ENCODE measurements at places on chromosomes 6 and 20. TPM values are rescaled to one million over a fixed set of nuclear protein-coding genes. Genes with fewer than 3 reads are reported as not detected.

DNA sequence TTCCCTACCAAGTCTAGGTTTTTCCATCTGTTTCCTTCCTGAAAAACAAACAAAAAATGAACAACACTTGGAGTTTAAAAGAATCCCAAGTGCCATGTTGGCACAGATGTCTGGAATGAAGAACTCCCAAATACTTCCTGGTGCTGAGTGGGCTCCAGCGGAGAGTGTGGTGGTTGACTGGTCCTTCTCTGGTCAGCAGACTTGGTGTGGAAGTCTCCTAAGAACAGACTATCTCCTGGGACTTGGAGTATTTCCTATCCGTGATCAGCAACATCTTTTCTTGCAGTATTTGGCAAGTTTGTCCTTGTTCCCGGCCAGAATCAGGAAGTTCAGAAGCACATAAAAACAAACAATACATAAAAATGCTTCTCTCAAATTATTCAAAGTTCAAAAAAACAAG, 154.1 kb downstream of the MTFR2 start:
- H3K27ac ChIP-seq = no peak overlapping the region
- no peaks in the 10 kb centered on the region for H3K4me1 ChIP-seq
- DNase-seq = no peak
- H3K36me3 ChIP-seq = no peaks in the 10 kb centered on the region
- no peaks in the 10 kb centered on the region for H3K27me3 ChIP-seq

Gene CYP39A1
- total RNA-seq = not detected

GRCh38 chr20:40687384-40688128, 1.5 kb downstream of the MAFB start:
- H3K4me1 ChIP-seq = peaks cover 22% of the 10 kb centered on the region
- no peaks in the 10 kb centered on the region for H3K36me3 ChIP-seq
- peaks cover 90% of the 10 kb centered on the region for H3K27me3 ChIP-seq
- DNase-seq = no peak
- H3K27ac ChIP-seq = no peak overlapping the region

GRCh38 chr6:105235155-105235554, 55.3 kb upstream of the POPDC3 start:
- no peak overlapping the region for H3K4me3 ChIP-seq
- DNase-seq = no peak
- H3K27me3 ChIP-seq = peaks cover 27% of the 10 kb centered on the region
- no peaks in the 10 kb centered on the region for H3K36me3 ChIP-seq
- no peak overlapping the region for H3K27ac ChIP-seq
- no peaks in the 10 kb centered on the region for H3K4me1 ChIP-seq

Gene BHLHE23
- total RNA-seq = not detected

DNA sequence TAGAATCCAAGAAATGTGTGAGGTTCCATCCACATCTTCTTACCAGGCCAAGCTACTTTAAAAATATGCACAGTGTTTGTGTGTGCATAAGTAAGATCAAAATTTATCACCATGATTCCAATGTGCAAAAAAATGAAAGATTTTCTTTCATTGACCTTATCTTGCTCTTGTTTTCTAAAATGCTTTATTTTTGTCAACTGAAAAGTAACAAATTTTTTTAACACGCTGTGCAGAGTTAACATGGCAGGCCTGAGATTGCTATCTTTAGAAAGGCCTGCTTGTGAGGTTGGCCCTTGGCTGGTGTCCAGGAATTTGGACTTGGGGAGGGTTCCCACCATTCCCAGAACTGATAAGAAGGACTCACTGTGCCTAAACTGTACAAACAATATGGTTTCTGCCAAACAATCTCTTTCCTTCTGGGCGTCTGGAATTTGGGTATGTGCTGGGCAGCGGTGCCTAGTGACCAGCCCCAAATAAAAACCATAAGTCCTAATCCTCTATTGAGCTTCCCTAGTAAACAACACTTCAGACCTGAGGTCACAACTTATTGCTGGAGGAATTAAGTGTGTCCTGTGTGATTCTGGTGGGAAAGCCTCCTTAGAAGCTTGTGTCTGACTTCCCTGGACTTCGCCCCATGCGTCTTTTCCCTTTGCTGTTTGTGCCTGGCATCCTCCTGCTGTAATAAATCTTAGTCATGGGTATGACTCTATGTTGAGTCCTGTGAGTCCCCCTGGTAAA, 19.8 kb upstream of the MYLIP start:
- no peak overlapping the region for H3K27ac ChIP-seq
- no peaks in the 10 kb centered on the region for H3K27me3 ChIP-seq
- DNase-seq = no peak
- H3K4me3 ChIP-seq = no peak overlapping the region

DNA sequence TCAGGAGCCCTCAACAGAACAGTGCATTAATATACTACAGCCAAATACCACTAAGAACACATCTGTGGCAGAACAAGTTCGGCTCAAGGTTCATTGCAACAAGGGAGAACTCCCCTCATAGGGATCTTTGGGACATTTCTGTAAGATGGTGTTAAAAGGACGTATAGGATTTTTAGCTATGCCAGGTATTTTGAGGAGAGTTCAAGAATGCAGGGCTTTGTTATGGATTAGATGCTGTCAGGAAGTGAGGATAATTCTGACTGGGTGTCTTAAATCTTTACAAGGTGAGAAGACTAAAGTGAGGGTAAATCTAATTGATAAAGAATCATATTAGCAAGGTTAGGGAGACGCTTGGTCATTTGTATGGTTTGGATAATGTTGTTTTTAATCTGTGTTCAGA, 83.7 kb upstream of the AHI1 start:
- no peak overlapping the region for H3K27ac ChIP-seq
- no peak overlapping the region for H3K4me3 ChIP-seq
- H3K4me1 ChIP-seq = peaks cover 28% of the 10 kb centered on the region
- peaks cover 13% of the 10 kb centered on the region for H3K36me3 ChIP-seq
- DNase-seq = no peak
- no peaks in the 10 kb centered on the region for H3K27me3 ChIP-seq

Gene MAN1A1
- 10.6 TPM for total RNA-seq

Gene LGSN
- total RNA-seq = not detected

DNA sequence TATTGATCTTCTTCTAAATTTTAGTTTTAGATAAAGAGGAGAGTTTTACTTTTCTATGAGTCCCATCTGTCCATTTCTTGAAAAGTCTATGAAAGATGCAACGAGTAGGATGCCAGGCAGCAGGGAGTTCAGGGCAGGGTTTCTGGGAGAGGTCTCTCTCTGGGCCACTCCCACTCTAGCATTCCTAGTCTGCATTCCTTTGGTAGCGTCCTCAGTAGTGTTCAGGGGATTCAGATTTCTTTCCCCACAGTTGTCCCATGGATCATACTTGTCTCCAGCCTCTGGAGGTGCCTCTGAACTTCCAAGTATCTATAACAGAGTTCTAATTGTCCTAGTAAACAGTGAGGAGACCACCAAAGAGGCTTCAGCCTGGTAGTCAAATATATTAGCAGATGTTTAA, 225.3 kb downstream of the RIMS1 start:
- no peaks in the 10 kb centered on the region for H3K27me3 ChIP-seq
- DNase-seq = no peak
- H3K27ac ChIP-seq = no peak overlapping the region
- H3K36me3 ChIP-seq = no peaks in the 10 kb centered on the region
- H3K4me1 ChIP-seq = no peaks in the 10 kb centered on the region

DNA sequence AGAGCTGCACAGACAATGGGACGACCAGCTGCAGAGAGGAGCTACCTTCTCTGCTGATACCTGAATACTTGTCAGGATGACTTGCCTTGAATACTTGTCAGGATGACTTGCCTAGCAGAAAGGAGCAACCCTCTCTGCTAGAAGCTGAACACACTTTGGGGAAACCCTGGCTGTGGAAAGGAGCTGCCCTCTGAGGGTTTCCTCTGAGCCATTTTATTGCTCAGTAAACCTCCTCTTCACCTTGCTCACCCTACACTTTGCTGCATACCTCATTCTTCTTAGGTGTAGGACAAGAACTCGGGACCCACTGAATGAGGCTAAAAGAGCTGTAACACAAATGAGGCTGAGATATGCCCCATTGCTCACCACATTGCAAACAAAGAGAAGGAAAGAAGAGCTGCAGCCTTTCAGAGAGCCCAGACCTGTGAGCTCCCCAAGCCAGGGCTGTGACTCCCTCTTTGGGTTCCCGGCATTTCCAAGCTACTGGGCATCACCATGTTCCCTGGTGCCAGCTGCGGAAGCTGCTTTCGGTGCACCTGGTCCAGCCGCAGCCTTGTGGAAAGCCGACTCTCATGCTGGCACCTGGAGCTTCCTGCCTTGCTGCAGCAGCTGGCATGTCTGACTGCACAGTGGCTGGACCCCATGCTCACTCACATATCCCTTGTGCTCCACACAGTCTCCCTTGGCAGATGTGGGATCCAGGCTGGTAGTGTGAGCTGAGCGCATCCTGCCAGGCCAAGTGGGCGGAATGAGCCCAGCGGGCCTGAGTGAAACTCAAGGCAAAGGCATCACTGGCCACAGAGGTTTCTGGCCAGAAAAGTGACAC, 106.7 kb upstream of the AHI1 start:
- no peak for DNase-seq
- peak overlapping the region; percentile 31 for H3K27ac ChIP-seq
- H3K36me3 ChIP-seq = no peaks in the 10 kb centered on the region
- H3K4me3 ChIP-seq = no peak overlapping the region
- peaks cover 2% of the 10 kb centered on the region for H3K27me3 ChIP-seq

Gene CUTA
- total RNA-seq = 191 TPM

Gene QRSL1
- total RNA-seq = 12.6 TPM
